ENCODE measurements at places on chromosomes 12 and 14.

- DNase-seq = no peak
Measured at GRCh38 chr14:28773861-28774691, 7.5 kb downstream of the FOXG1 start.

DNA sequence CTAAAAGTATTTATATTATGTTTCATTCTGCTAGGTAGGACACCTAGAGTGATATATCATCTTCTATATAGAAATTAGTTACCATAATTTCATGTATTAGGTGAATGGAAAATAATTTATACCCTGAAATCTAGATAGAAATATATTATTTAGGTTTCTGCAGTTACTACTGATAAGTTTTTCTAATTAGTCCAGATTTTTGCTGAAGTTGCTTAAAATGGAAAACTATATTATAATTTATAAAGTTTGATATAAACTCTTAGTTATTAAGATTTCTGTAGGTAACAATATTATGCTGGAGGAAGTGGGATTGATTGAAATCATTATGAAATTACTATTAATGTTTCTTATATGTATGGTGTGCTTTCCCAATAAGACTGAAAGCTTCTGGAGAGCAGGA is 56.0 kb downstream of the SERPINA10 start:
- no peak for DNase-seq

DNA sequence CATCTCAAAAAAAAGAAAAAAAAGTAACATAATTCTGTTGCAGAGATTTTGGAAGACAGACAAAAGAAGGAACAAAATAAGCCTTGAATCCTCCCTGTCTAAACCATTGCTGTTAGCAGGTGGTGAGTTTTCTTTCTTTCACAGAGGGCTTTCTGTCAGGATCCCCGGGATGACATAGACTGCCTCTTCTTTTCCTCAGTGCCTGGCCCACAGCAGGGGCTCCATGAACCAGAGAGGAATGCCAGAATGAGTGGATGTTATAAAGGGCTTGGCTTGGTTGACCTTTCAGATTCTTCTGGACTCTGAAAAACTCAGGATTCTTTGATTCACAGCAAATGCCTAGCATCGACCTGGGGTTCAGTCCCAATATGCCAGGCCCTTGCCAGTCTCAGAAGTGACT is 45.8 kb upstream of the CORO1C start:
- no peak for DNase-seq

DNA sequence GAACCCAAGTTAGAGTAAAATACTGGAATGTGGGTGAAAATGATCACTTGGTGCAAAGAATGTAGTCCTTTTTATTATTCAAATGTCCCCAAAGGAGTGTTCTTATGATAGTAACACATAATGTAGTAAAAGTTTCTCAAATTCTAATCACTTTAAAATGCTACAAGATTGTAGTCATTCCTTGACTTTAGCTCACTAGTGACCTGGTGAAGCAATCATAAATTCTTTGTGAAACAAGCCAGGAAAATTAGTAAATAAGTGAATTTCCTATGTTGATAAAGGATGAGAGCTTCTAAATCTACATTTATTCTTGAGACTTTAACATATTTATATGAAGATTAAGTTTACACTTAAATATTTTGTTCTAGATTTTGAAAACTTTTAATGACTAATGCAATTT is 30.7 kb upstream of the SLC17A8 start:
- DNase-seq = no peak

- no peak for DNase-seq
Measured at GRCh38 chr12:22284871-22285270, 49.6 kb downstream of the ST8SIA1 start.

- DNase-seq = no peak
Measured at GRCh38 chr14:99252940-99253868, 18.8 kb downstream of the BCL11B start.

DNA sequence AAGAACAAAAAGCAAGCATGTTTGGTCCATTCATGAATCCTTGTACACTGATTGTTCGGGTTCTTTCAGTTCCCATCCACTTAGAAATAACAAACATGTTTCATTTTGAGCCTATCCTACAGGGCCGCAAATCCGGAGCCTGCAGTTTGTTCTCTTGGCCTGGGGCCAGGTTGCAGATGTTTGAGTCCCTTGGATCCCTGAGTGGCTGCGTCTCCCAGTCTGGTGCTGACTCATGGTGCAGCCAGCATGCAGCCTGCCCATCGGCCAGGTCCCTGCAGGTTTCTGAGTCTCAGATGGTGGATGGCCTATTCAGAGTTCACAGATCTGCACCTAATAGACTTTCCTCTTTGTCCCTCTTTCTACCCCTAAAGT is 1.9 kb upstream of the DYNC1H1 start:
- peak; percentile 21 for DNase-seq

DNA sequence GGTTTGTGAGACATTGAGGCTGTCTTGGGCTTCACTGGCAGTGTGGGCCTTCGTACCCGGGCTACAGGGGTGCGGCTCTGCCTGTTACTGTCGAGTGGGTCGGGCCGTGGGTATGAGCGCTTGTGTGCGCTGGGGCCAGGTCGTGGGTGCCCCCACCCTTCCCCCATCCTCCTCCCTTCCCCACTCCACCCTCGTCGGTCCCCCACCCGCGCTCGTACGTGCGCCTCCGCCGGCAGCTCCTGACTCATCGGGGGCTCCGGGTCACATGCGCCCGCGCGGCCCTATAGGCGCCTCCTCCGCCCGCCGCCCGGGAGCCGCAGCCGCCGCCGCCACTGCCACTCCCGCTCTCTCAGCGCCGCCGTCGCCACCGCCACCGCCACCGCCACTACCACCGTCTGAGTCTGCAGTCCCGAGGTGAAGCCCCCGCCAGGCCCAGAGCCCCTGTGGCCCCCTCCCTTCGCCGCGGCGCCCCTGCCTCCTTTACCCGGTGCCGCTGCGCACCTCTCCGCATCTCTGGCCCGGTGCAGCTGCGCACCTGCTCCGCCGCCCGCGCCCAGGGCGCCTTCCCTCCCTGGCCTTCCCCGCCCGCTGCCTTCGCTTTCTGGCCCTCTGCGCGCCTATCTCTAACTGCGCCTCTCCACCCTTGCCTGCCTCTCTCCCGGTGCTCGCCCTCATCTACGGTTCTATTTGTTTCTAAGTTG is at the start of gene ENO2:
Gene ENO2, plus strand, starts transcription at position 335 of the 701 bp plus-strand sequence. CDS start 1,253 bp downstream, outside the sequence.
- DNase-seq = no peak

DNA sequence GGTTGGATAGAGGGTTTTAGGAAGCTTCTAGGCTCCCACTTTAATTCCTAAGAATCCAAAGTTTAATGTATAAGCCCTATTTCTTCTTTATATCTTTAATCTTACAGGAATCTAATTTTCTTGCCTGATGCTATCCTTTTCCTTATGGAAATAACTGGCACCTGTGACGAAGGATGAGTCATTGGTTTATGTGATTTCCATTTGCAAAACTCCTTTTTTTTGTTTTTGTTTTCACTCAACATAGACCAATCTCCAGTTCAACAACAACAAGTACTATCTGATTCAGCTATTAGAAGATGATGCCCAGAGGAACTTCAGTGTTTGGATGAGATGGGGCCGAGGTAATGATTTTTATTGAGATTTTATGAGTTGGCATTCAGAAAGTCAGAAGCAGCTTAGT is 6.8 kb downstream of the PARP2 start:
- no peak for DNase-seq

DNA sequence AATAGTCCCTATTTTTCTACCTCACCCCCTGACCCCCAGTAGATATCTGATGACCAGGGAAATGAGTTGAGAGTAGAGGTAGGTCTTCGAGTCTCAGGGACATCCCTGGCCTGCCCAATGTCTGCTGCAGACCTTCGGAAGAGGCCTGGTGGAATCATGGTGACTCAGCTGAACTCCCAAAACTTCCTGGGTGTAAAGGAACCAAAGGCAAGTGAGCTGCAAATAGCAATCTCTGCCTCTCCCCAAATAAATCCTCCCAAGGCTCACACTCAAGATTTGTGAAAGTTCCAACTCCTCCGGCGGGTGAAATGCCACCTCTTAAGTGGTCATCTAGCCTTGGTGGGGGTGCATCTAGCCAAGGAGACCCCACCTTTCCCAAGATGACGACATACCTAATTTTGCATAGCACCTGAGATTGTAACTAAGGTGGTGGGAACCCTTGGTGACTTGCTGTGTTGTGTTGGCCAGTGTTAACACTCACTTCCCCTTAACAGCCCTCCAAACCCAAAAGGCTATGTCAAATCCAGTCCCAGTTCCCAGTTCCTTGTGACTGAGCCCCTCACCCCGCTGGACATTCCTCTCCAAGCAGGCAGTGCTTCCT is 6.3 kb downstream of the ZFP36L1 start:
- no peak for DNase-seq

DNA sequence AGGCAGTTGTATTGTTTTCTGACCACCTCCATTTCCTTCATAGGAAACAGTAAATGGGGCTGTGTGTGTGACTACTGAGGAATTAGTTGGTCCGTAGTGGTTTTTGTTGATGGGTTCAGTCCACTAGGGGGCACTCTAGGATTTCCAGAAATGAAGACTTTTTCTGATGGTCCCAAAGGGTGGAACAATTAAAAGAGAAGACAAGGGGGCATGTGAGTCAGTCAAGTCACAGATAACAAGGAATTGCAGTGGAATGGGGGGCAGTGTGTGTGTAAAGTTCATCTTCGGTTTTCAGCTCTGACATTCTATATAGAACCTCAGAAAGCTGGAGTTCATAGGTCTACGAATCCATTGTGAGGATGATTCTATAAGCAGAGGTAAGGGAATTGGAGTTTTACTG is 186.6 kb upstream of the OR4E1 start:
- peak; percentile 22 for DNase-seq

DNA sequence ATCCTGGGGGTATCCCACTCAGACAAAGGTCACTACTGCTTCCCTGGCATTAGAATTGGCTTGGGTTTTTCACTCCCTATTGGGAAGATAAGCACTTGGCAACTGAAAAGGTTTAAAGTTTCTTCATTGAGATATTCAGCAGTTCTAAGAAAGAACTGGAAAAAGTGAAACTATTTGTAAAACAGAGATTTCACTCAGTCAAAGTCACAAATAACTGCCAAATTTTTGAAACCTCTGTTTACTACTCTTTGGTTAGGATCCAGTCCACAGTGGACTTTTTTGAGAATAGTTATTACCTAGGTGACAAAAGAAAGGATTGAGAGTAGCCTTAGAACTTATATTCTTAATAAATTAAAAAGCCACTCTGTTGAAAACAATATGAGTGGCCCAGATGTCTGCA is 84.8 kb downstream of the FIGNL2 start:
- no peak for DNase-seq

DNA sequence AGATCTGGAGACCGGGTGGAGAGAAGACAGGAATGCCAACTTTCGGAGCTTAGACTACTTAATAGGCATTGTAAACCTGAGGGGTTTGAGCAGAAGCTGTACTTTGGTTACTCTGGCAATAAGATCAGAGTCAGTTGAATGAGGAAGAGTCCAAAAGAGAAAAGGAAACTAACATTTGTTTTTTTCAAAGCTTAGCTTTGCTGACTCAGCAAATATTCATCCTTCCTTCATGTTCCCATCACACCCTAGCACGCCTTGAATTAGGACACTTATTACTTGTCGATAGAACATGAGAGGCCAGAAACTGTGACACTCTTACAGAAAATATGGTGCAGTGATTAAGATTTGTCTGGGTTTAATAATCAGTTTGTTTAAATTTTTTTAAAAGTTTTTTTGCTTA is 266.9 kb upstream of the ATP2B1 start:
- DNase-seq = no peak

DNA sequence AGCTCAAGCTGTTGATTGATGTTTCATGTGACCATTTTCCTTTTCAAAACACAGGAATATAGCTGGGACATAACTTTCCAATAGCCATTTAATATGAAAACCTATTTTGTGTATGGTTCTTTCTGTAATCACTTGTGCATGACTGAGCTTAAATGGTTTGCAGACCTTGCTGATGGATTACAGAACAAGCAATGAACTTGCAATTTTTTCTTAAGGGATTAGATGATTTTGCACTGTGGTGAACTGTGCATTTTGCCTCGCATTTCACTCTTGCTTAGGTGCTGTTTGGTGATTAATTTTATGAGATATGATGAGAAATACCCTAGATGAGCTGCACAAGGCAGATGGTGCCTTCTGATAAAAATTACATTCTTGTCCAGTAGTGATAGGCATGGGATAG is 419.0 kb upstream of the FBXO33 start:
- DNase-seq = no peak

GRCh38 chr12:1093166-1093751 is 102.2 kb downstream of the ERC1 start:
- DNase-seq = peak; percentile 53

GRCh38 chr14:104280085-104280901 is 141.9 kb downstream of the KIF26A start:
- no peak for DNase-seq

- DNase-seq = no peak
Measured at GRCh38 chr14:26841326-26841725, 243.5 kb upstream of the NOVA1 start.

DNA sequence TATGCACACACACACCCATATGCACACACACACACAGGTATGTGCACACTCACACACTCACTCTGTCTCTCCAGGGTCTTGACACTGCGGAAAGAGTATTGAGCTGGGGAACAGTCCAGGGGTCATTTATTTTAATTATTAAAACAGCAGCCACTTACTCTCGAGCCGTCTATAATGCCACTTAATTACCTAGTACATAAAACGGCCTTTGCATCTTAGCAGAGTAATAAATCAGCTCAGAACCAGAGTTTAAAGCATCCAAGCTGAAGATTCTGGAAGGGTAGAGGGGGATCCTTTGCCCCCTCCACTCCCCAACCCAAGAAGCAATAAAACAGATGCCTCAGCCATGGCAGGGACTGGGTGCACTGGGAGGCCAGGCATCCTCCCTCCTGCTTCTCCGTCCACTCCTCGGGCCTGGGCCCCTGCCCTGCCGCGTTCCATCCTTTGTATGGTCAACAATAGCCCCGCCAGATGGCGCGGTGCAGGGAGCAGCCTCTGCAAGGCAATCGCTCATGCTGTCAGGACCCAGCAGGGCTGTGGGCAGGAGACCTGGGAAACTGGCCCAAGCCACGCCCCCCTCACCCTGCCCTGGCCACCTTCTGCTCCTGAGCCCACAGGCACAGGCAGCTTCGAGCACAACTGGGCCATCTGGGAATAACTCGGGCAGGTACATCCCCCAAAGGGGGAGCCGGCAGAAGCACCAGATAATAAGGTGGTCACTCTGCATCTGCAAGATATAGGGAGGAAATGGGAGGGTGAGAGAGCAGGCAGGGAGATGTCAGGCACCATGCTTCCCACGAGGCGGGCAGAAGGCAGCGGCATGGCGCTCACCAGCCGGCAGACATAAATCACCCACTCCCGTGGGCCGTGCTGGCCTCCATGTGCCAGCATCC is 40.9 kb downstream of the CCDC85C start:
- DNase-seq = no peak

DNA sequence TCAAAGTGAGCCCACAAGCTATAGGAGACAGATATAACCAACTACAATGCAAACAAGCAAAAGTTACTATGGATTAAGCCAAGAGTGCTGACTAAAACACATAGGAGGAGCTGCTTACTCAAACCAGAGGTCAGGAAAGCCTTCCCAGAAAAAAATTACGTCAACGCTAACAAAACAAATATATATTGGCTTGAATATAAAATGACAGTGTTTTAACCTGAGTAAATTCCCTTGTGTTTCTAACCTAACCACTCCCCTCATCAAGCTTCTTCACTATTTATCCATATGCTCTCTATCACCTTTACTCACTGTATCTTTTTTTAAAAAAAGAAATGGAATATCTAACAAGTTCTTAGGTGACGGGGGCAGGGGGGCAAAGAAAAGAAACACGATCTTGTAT is 115.9 kb downstream of the MED13L start:
- DNase-seq = no peak

- DNase-seq = no peak
Measured at GRCh38 chr14:69043596-69044260, 64.6 kb upstream of the ACTN1 start.

GRCh38 chr12:68097386-68097785 is 62.2 kb downstream of the IFNG start:
- no peak for DNase-seq

- DNase-seq = no peak
Measured at GRCh38 chr12:77433799-77434198, 368.4 kb upstream of the E2F7 start.
